ENCODE measurements at places on chromosomes 5 and 9.

DNA sequence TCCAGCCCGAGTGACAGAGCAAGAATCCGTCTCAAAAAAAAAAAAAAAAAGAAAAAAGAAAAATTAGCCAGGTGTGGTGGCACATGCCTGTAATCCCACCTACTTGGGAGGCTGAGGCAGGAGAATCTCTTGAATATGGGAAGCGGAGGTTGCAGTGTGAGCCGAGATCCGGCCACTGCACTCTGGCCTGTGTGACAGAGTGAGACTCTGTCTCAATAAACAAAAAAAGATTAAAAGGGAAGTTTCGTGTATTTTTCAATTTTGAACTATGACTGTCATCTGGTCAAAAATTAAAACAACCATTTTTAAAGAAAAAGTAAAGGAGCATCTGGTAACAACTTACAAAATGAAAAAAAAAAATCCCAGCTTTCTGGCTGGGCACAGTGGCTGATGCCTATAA, 36.3 kb upstream of the PLIN2 start:
- no peak for DNase-seq

- DNase-seq: no peak
Measured at GRCh38 chr5:119367502-119368237, 11.9 kb downstream of the TNFAIP8 start.

GRCh38 chr5:83003791-83004190, 73.4 kb downstream of the TMEM167A start:
- DNase-seq: no peak

DNA sequence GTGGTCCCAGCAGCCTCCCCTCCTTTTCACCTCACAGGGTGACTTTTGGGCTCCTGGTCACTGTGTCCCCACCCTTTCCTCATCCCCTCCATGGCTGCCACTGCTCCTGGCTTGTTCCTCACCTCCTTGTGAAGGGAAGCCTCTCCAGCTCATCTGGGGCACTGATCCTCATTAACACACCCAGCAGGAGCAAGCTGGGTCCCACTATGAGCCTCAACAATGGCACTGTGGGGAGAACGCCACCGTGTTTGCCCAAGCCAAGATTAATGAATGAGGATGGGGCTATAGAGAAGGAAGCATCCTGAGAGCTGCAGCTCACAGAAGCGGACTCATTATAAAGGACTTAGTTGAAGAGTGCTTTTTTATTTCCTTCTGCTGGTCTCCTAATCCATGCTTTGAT, 118.4 kb downstream of the MARCHF11 start:
- DNase-seq: no peak

DNA sequence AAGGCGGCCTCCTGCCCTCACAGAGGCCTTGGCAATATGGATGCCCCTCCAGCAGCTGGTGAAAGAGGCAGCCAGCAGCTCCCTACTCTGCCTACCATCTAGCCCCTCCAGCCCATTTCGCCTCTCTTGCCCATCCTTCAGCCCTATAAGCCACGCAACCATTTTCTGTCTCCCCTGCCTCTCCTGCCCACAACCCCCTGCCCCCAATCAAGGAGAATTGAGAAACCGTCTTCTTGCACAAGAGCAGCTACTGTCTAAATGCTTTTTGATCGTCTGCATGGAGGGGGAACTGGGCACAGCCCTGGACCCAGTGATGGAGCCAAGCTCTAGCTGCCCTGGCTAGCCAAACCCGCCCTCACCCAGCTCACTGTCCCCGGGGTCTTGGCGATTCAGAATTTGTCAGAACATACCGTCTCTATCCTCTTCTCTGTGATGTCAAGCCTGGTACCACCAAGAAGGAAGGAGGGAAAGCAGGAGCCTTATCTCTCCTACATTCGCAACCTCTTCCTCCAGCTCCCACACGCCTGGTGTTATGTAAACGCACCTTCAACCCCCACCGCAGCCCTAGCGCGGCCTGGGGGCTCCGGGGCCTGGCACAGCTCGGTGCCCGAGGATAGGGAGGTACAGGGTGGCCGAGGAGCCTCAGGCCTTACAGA, 1.2 kb downstream of the SPRY4 start:
- DNase-seq: no peak

GRCh38 chr9:127004946-127005769, 90.6 kb downstream of the RALGPS1 start:
- no peak for DNase-seq
